GM23338 (cell line): ENCODE measurements at places on chromosomes 1 and 21.

DNA sequence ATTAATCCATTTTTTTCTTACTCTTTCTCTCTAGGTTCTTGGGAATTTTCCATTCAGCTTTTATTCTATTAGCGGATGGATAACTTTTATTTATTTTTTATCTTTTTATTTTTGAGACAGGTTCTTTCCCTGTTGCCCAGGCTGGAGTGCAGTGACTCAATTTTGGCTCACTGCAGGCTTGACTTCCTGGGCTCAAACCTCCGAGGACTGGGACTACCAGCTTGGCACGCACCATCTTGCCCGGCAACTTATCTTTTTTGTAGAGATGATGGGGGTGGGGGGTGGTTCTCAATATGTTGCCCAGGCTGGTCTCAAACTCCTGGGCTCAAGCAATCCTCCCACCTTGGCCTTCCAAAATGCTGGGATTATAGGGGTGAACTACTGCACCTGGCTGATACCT, 36.1 kb upstream of the CHIT1 start:
- no peak for DNase-seq

DNA sequence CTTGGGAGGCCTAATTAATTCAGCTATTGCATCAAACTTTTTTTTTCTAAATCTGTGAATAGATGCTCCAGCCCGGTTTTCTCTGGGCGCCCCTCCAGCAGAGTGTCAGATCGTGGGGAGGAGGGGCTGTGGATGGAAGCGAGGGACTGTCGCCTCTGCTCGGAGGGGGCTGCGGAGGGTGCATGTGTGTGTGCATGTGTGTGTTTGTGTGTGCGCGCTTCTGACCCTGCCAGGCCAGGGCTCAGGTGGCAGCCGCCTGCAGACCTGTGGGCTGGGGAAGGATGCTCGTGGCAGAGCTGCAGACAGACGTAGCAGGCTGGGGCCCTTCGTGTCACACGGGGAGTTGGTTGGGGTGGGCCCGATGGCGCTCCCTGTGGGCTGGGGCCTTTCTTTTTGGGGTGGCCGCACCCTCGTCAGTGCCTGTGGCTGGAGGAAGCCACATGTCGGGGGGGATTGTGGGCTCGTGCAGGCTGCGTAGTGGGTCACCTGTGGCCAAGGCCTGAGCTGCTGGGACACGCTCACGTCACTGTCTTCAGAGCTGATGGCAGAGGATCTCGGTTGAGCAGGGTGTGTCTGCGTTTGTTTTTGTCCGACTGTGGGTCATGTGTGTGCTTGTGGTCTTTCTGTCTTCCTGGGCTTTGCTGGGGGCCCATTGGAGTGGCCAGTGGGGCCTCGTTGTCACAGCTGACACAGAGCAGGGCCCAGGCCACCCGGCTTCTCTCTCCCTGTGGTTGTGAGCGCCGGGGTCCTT, 2.8 kb downstream of the SKI start:
- DNase-seq = peak; percentile 20

- no peak for DNase-seq
Observed at GRCh38 chr1:79041666-79042065, 35.1 kb upstream of the ADGRL4 start.

DNA sequence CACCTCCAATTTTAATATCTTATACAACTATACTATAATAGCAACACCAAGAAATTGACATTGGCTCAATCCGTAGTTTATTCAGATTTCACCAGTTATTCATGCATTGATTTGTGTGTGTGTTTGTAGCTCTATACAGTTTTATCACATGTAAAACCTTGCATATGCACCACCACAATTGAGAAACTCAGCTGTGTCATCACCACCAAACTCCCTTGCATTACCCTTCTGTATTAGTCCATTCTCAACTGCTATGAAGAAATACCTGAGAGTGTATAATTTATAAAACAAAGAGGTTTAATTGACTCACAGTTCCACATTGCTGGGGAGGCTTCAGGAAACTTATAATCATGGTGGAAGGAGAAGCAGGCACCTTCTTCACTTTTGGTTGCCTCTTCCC, 162.1 kb downstream of the PATJ start:
- DNase-seq = no peak

DNA sequence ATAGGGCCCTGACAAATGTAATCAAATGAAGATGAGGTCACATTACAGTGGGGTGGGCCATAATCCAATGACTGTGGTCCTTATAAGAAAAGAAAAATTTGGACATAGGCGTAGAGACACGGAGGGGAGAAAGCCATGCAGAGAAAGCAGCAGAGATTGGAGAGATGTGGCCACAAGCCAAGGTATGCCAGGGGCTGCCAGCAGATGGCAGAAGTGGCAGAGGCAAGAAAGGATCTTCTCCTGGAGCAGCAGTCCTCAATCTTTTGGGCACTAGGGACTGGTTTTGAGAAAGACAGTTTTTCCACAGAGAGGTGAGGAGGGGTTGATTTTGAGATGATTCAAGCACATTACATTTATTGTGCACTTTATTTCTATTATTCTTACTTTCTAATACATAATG, 355.1 kb downstream of the NPHP4 start:
- DNase-seq = no peak

- DNase-seq = no peak
Observed at GRCh38 chr1:106121728-106122127, 934.7 kb upstream of the PRMT6 start.

- no peak for DNase-seq
Observed at GRCh38 chr1:29673228-29673500, 436.8 kb downstream of the PTPRU start.
